Activated naive CD4-positive, alpha-beta T cell treated with anti-CD3 and anti-CD28 coated beads, Interleukin-2, amount 50 U/mL, for 16 hours (primary cell): ENCODE measurements at places on chromosomes 2 and 18.

- DNase-seq, result no peak
These were observed 71.0 kb downstream of the STPG4 start for GRCh38 chr2:47083886-47084687.

DNA sequence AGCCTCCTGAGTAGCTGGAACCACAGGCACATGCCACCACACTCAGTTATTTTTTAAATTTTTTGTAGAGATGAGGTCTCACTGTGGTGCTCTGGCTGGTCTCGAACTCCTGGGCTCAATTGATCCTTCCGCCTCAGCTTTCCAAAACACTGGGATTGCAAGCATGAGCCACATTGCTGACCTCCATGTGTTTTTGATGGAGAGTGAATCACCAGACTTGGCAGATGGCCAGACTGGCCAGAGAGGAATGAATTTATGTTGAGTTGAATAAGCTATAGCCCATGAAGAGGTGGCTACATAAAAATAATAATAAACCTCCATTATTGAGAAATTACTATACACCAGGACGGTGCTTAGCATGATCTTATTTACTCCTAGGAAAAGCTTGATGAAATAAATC lies 91.5 kb downstream of the MREG start:
- DNase-seq, result no peak

DNA sequence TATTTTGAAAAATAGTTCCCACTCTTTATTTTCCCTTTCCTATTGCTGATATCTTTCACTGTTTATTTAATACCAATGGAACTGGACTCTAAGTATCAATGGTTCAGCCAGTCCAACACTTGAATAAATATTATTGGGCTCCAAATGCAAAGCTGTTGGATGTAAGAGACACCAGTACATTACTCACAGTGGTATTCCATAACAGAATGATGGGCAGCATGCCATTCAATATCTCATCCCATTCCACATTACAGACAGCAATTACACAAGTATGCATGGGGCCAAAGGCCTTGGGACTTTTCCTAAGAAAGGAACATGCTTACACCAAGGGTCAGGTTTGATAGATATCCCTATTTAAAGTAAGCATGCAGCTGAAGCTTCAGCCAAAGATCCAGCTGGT lies 231.9 kb downstream of the RND3 start:
- no peak for DNase-seq

DNA sequence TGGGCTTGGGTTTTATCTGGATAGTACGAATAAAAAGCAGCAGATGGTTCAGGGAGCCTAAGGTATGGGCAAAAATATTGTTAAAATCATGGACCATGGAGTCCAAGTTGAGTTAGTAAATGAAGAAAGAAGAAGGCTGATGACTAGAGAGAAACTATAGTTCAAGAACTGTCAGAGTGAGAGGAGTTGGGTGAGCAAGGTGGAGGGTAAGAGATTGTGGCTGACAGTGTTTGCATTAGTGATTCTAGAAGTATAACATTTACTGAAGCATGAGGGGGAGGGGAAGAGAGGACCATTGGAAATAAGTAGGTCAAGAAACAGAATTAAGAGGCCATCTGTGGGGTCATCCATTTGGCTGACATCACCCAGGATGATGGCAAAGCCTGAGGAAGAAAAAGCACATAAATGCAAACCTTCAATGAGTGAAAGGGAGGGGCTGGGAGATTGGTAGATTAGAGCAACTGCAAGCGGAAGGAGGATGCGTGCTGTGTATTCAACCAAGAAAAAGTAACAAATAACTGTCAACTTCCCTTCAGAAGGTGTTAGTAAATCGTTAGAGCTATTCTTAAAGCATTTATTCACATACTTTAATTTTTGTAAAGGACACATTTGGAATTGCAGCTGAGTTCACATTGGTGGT lies 392.8 kb downstream of the TSN start:
- DNase-seq, result no peak

DNA sequence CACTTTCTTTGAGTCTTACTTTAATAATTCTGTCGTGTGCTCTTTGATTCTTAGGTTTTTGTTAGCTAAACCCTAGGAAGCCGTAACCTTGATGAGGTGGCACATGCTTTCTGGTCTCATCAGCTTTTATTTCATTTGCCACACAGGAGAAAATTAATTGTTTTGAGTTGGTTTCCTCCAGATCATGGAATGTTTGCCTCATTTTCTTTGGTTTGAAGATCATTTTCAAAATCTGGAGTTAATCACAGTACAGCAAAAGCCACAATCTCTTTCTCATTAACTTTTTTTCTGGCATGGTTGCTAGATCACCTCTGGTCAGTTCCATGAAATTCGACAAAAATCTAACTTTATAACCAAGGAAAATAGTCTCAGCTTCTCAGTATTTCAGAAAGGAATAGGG lies 182.9 kb downstream of the MYO1B start:
- DNase-seq, result no peak

DNA sequence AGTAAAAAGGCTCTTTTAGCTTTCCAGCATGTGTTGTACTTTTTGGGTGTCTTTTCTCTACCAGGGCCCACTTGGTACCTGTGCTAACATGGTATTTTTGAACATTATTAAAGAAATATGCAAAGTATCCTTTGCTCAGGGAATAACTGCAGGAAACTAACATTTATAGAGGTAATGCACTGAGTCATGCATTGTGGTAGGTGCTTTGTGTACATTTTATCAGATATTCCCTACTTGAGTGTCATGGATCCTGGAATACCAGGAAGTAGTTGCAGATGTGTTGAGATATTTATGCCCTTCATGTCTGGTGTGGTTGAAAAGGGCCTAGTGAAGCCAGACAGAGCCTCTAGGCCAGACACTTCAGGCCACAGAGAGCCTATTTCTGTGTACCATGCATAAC lies 215.5 kb upstream of the CYRIA start:
- DNase-seq, result no peak

DNA sequence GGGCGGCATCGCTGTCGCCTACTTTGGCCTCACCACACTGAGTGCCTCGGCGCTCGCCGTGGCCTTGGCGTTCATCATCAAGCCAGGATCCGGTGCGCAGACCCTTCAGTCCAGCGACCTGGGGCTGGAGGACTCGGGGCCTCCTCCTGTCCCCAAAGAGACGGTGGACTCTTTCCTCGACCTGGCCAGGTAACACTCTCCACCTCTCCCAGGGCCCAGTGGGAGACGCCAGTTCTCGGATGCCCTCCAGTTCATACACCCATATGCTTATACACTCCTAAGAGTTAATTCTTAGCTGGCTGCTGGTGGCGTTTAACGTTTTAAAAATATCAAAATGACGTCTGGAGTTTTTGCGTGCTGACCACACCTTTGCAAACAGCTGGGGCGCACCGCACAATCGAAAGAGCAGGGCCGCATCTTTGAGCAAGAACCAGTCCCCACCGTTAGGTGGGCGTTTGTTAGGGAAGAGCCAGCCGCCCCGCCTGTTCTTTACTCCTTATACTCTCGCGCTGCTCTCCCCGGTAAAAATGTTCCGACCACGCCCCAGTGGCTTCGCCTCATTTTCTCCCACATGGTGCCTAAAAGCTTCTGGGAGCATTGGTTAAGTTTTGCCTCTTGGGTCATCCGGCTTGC lies 899 bp downstream of the SLC1A4 start:
- no peak for DNase-seq

GRCh38 chr2:166163775-166164174 lies 36.0 kb upstream of the SCN1A start:
- DNase-seq, result no peak

DNA sequence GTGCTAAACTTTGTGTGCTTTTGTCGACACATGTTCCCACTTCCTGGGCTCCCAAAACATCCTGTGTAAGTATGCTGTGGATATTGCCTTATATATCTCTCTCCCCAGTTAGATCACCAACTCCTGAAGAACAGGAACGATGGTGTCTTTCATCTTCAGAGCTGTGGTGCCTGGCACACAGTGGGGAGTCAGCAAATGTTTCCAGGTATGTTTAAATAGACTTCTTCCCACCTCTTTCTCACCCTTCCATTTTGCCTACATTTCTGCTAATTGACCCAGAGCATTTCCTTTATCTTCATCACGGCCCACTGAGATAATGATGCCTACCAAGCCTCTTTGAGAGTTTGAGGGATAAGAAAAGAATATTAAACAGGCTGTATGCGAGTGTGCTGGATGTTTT lies 60.7 kb downstream of the RND3 start:
- DNase-seq, result no peak

GRCh38 chr18:6885992-6886796 lies 156.7 kb downstream of the ARHGAP28 start:
- DNase-seq, result no peak

DNA sequence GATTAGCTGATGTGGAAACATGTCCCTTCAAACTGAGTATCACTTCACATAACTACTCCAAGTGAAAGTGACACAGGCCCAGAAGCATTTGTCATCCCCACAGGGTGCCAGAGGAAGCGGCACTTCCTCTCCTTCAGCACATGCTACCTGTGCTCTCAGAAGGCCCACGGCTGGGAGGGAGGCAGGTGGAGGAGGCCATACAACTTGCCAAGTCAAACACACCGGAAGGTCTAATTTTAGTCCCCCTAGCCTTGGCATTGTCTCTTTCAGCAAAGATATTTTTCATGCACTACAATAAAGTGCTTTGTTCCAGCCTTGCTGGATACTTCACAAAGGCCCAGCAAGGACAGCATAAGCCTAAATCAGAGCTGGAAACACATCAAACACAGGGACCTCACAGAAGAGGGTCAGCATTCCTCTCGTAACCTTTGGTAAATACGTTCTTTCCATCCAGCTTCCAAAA lies 38.0 kb downstream of the VSNL1 start:
- DNase-seq, result no peak

GRCh38 chr2:16256601-16257321 lies 316.4 kb downstream of the MYCN start:
- no peak for DNase-seq

- no peak for DNase-seq
These were observed 568.3 kb upstream of the MEX3C start for GRCh38 chr18:51765606-51766360.

GRCh38 chr2:30456106-30456505 lies 9.1 kb downstream of the LCLAT1 start:
- DNase-seq, result no peak
